ENCODE measurements at places on chromosomes 3 and 15. TPM values are rescaled to one million over a fixed set of nuclear protein-coding genes. Genes with fewer than 3 reads are reported as not detected.

Gene ARID3B
- polyA plus RNA-seq, result 4.2 TPM

Gene PHLDB2
- 65.7 TPM for polyA plus RNA-seq

Gene SLC15A2
- 49.8 TPM for polyA plus RNA-seq

Gene HCLS1
- 6.3 TPM for polyA plus RNA-seq

Gene ATP13A4
- 0.48 TPM for polyA plus RNA-seq

Gene RARRES1
- polyA plus RNA-seq, result 2.6 TPM

Gene PRICKLE2
- polyA plus RNA-seq, result 6.9 TPM
